SHP77 (cell line): ENCODE measurements at places on chromosomes 13 and 19.

DNA sequence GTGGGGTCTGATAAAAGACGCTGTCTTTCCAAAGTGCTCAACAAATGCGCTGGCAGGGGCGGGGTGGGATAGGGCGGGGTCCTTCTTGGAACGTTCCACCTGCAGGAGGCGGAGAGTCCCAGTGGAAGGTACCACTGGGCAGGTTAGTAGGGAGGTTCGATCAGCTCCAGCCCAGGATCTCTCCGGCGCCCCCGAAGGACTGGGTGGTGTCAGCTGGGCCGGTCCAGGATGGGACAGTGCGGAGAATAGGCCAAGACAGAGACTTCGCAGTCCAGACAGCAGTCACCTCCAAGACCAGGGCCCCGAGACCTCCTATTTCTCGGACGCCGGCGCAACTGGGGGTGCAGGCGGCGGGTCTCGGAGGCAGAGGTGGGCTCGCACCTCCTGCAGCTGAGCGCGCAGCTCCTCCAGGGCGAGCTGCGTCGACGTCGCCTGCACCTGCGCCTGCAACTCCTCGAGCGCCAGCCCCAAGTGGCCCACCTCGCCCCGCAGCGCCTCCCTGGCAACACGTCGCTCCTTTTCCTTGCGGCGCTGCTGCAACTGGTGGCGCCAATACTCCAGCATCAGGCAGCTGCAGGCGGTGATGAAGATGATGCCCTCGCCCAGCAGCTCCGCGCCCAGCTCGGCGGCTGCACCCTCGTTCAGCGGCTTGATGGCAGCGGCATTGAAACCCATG lies 21.6 kb downstream of the VASP start:
- peak; percentile 14 for DNase-seq

DNA sequence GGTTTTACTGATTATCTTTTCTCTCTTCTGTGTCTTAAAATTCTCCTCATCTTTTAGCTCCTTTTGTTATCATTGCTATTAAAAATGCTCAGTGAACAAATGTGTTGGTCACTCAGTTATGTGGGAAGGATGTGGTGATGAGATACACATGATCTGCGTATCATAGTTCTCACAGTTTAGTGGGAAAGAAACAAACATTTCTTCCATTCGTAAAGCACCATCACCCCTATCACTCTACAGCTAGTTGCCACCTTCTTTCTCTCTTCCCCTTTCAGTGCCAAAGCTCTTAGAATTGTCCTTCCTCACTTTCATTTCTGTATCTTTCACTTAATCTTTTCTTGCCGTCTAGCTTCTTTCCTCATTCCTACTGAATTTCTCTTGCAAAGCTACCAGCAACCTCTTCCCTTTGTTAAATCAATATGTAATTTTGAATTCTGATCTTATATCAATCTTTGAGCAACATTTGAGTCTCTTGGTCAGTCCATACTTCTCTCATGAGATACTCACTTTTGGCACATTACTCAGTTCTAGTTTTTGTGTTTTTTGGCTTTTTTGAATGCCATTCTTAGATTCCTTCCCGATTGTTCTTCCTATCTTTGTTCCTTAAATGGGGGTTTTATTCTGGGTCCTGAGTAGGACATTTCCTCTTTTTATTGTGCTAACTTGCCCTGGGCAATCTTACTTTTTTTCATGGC lies 122.3 kb downstream of the PCCA start:
- DNase-seq = no peak

GRCh38 chr13:45434556-45435371 lies 16.6 kb upstream of the SLC25A30 start:
- peak; percentile 35 for DNase-seq

- DNase-seq = no peak
Observed at GRCh38 chr19:9673912-9674662, 813 bp downstream of the ZNF562 start.

- DNase-seq = no peak
Observed at GRCh38 chr19:28686756-28687155, 526.2 kb downstream of the UQCRFS1 start.

DNA sequence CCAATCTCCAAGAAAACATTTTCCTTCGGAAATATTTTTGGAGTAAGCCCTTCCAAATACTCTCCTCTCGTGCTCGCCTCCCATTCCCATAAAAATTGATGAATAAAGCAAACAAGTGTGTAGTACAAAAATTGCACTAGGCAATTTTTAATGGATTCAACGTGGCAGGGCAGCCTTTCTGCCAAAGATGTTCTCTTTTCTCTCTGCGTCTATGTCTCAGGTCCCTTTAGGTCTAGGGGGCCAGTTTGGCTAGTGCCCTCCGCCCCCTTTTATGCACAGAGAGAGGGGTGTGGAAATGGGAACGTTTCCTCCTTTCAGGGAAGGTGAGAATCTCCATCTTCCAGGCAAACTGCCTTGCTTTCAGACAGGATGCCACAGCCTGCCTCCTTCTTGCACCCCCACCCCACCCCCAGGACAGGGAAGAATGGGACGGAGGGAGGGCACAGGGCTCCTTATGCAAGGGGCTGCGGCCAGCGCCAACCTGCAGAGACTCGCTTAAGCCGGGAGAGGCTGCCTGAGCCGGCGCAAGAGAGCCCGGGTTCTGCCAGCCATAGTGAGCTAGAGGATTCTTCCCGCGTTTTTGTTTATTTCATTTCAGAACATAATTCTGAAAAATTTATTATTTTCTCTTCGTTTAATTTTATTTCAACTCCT lies 2.7 kb upstream of the ZIC2 start:
- no peak for DNase-seq

- no peak for DNase-seq
Observed at GRCh38 chr19:7968796-7969554, 25.5 kb upstream of the TIMM44 start.

DNA sequence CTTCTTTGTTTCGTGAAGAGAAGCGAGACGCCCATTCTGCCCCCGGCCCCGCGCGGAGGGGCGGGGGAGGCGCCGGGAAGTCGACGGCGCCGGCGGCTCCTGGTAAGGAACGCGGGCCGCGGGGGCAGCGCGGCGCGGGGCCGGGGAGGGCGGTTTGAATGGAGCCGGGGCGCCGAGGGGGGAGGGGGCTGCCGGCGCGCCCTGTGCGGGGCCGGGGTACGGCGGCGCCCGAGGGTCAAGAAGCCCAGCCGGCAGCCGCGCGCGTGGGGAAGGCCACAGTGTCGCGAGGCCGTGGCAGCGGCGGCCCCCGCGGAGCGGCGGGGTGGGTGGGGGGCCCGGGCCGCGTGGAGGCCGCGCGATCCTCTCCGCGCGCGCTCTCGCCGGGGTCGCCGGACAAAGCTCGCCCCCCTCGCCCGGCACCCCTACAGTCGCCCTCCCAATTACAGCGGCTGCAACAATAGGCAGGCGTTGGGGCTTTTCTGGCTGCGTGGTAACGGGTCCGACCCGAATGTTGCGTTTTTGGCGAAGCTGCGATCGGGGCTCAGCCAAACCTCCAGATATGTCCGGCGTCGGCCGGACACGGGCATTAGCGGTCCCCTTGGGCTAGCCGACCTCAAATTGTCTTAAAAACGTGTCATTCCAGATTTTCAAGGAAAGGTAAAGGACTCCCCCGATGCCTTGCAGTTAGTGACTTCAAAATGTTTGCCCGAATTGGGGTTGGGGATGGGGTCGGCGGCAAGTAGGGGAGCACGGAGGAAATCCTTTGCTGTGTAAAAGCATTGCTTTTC lies 437 bp downstream of the SMARCA4 start:
- no peak for DNase-seq

GRCh38 chr13:90511903-90512302 lies 835.6 kb upstream of the MIR17HG start:
- no peak for DNase-seq

DNA sequence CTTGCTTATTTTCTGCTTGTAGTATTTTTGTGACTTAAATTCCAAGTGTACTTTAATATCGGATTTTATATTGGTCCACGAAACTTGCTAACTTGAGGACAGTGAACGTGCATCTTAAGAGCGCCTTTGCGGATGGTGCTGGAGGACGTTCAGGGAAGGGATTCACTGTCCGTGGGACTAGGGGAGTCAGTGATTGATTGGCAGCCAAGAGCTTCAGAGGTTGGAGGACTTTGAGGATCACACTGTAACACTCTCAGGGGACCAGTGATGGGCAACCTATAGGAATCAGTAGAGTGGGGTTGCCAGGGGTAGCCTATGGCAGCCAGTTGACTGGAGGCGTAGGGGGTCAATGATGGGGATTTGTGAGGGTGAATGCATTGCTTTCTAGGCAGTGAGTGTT lies 516 bp downstream of the ZNF175 start:
- DNase-seq = no peak

- no peak for DNase-seq
Observed at GRCh38 chr13:98324105-98324504, 147.0 kb upstream of the RNF113B start.

- peak; percentile 13 for DNase-seq
Observed at GRCh38 chr13:63107179-63107943, 1691.7 kb upstream of the PCDH20 start.

DNA sequence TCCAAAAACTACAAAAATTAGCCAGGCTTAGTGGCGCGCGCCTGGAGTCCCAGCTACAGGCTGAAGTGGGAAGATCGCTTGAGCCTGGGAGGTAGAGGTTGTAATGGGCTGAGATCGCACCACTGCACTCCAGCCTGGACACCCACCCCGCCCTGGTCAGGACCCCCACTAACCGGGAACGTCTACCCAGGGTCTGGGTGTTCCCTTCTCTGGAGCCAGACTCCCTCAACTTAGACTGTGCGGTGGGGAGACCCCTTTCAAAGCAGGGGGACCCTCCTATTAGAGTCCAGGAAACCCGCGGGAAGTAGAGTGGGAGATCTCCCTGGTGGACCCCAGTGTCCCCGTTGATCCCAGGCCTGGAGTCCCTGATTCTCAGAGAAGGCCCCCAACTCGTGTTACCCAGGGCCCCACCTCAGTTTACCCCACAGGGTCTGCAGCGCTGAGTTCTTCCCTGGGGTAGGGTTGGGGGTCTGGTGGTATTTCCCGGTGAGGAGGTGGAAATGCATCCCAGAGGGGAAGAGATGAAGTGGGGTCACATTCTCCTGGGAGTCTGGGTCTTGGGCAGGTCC lies 6.1 kb upstream of the ARRDC2 start:
- DNase-seq = no peak

DNA sequence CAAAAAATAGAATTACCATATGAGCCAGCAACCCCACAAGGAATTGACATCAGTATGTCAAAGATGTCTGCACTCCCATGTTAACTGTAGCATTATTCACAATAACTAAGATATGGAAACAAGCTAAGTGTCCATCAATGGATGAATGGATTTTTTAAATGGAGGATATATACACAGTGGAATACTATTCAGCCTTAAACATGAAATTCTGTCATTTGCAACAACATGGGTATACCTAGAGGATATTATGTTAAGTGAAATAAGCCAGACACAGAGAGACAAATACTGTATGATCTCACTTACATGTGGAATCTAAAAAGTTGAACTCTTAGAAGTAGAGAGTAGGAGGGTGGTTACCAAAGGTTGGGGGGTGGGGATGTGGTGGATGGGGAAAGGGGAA lies 8.0 kb upstream of the ZNF567 start:
- DNase-seq = no peak

- DNase-seq = no peak
Observed at GRCh38 chr19:43648633-43649032, 9.0 kb upstream of the CADM4 start.

- peak; percentile 71 for DNase-seq
Observed at GRCh38 chr19:50909240-50910070, 1.7 kb downstream of the KLK4 start.

GRCh38 chr13:26184791-26185250 lies 37.3 kb downstream of the RNF6 start:
- peak; percentile 49 for DNase-seq

- DNase-seq = no peak
Observed at GRCh38 chr19:46341937-46342336, 5.0 kb upstream of the PPP5C start.

GRCh38 chr13:44470638-44471562 lies 97.3 kb downstream of the SERP2 start:
- DNase-seq = no peak

- DNase-seq = no peak
Observed at GRCh38 chr13:58773280-58773859, 1141.8 kb downstream of the PCDH17 start.

GRCh38 chr19:461721-462551 lies 1.1 kb upstream of the SHC2 start:
- peak; percentile 79 for DNase-seq

GRCh38 chr13:102940143-102940542 lies 94.3 kb downstream of the ERCC5 start:
- no peak for DNase-seq

- no peak for DNase-seq
Observed at GRCh38 chr13:80161219-80161618, 179.7 kb downstream of the SPRY2 start.

DNA sequence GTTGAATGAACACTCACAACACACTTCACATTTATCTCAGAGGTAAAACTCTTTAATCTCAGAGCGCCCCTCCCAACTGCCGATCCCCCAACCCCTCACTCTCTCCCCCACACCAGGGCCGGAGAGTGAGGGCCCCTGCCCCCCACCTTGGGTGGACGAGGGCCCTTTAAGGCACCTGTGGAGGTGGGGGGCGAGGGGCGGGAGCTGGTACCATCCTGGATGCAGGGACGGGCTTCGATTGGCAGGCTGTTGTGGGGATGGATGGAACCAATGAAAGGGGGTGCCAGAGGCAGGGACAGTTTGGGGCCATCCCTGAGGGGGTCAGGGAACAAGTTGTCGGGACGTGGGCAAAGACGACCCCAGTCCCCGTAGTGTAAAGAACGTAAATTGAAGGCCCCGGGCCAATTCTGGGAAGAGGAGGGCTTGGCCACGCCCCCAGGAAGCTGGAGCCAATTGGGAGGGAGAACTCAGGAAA lies 1.7 kb upstream of the PNKP start:
- DNase-seq = no peak

- DNase-seq = no peak
Observed at GRCh38 chr19:40229926-40230417, 3.5 kb upstream of the CCNP start.
